ENCODE measurements at places on chromosomes 11 and 22.

DNA sequence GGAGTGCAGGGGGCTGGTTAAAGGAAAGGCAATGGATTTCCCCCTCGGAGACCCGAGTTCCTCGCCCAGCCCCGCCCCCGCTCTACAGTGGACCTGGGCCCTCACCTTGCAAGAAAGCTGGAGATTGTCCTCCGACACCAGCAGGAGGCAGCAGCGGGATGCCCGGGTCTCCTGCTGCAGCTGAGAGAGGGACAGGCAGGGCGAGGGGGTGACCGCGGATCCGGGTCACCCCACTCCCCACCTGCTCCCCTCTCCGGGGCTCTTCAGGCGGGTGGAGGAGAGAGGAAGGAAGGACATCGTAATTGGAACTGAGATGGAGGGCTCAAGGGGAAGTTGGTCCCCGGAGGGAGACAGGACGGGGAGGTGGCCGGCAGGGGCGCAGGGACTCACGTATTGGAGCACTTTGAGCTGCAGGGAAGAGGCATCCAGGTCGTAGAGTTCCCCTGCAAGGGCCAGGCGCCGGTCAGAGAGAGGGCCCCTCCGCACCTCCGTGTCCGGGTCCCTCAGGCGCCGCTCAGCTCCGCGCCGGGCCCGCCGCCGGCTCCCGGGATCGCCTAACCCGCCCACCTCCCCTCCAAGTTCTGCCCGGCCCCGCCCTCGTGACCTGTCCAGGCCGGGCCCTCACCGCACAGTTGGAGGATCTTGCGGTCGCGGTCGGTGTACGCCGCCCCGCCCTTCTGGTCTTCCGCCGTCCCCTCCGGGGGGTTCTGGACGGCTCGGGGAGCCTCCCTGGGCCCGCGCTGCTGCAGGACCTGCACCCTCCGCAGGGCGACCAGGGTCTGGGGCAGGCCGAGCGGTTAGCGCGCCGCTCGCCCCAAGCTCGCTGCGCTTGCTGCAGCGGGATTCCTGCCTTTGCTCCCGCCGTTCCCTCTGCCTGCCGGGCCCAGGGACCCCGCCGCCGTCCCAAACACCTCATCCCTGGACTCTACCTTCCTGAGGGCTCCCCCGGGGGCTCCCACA, 84.1 kb downstream of the PDE2A start:
- DNase-seq = peak; percentile 50

GRCh38 chr11:130666781-130667251, 218.4 kb downstream of the ADAMTS15 start:
- DNase-seq = no peak

DNA sequence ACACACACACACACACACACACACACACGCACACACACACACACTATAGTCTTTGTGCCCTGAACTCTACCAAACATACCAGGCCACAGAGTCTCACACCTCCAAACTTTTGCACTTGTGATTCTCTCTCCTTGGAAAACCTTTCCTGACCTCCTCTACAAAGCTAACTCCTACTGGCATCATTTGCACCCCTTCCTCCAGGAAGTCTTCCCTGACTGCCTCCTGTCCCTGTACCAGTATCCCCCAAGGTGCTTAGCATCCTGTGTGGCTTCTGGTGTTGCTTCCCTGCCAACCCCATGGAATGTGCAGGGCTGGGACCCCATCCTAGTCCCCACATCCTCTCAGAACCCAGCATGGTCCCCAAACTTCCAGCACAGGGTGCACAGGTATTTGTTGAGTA, 8.9 kb downstream of the TPST2 start:
- no peak for DNase-seq

GRCh38 chr22:47409539-47410275, 647.3 kb downstream of the TBC1D22A start:
- no peak for DNase-seq

DNA sequence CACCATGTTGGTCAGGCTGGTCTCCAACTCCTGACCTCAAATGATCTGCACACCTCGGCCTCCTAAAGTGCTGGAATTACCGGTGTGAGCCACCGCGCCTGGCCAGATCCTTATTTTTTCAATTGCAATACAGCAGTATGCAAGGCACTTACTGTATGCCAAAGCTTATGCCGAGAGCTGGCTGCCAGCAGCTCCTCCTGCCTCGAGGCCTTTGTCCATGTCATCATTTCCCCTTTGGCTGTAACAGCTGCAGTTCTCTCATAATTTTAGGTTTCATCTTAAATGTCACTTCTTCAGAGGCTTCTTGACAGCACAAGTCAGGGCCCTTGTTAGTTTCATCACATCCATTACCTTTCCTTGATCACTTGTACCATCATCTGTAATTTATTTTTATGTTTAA, 1.5 kb upstream of the SREBF2 start:
- DNase-seq = no peak

DNA sequence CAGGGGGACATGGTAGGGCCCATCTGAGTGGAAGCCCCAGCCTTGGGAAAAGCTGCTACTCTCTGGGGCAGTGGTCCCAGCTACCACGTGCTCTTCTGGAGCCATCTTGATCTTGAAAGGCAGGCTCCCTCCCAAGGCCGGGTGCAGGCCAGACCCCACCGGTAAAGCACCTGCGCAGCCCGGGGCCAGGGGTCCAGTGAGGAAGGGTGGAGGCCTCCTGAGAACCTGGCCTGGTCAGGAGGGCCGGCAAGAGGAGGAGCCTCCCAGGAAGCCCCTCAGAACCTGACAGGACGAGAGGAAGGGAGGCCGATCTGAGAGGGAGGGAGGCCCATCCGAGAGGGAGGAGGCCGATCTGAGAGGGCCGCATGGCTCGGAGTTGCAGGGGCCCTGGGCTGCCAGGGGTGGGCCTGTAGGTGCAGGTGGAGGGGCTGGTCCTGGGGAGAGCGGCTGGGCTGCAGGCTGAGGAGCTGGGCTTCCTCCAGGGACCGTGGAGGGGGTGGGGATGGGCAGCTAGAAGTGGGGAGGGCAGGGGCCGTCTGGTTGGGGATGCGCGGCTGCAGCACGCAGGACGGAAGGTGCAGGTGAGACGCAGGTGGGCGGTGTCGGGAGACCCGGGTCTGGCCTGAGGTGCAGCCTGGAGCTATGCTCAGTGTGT, 529 bp downstream of the GRAMD4 start:
- DNase-seq = no peak

DNA sequence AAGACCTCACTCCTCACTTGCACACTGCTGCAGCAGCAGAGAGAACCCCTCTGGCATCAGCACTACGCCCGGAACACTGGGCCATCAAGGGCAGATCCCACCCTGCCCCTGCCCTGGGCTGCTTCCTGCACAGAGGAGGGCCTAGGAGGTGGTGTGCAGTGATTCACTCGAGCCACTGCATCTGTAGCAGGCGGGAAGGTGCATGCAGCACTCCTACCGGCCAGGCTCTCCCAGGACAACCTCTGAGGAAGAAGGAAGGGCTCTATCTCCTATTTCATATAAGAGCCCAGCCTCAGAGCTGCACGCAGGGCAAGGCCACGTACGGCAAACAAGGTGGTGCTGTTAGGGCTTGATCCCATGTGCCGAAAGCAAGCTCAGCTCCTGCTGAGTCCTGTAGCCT, 14.2 kb downstream of the RANGAP1 start:
- no peak for DNase-seq
